ENCODE measurements at places on chromosomes 3 and 15. TPM values are rescaled to one million over a fixed set of nuclear protein-coding genes. Genes with fewer than 3 reads are reported as not detected.

DNA sequence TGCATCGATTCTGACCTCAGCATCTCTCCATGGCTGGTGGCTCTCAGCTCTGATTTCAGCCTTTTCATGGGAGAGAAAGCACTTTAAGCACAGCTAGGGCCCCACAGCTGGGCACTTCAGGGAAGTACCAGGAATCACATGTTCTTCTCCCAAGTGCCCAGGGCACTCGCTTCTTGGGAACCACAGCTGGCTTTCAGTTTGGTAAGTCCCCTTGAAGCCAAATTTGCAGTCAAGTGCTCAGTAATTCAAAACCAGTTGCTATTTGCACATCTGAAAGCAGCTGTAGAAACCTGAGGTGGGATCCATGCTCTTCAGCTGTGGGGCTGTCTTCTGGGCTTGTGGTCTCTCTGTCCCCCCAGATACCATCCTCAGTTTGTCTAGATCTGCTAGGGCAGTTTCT lies 12.8 kb downstream of the GABRA5 start:
- DNase-seq = no peak
- H3K4me1 ChIP-seq = no peaks in the 10 kb centered on the region
- H3K27ac ChIP-seq = no peak overlapping the region
- H3K36me3 ChIP-seq = no peaks in the 10 kb centered on the region

DNA sequence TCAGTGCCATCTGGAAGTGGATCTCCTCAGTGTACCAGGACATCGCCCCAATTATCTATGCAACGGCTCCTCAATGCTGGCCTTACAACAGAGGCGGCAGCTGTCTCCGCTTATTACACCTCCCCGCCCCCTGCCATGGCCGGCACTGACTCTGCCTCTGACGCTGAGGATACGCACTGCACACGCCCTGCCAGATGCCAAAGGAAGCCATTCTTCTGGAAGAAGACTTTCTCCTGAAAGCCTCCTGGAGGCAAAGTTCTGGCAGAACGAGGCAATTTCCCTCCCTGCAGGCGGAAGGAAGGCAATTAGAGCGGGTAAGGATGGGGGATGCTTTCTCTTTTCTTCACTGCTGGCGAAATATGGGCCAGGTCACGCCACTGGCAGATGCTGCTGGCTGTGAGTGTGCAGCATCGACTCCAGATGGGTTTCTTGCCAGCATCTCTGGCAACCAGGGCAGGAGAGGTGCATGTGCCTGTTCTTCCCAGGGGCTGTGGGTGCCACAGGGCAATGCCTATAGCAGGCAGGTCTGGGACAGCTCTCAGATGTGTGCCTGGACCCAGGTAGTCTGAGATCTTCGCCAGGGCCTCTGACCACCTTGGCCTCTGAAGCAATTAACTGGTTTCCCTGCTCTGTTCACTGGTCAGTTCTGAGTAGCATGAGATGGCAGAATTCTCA lies 62.2 kb upstream of the MRPS22 start:
- H3K4me3 ChIP-seq = no peak overlapping the region
- H3K27me3 ChIP-seq = no peaks in the 10 kb centered on the region
- no peaks in the 10 kb centered on the region for H3K36me3 ChIP-seq
- no peaks in the 10 kb centered on the region for H3K4me1 ChIP-seq

DNA sequence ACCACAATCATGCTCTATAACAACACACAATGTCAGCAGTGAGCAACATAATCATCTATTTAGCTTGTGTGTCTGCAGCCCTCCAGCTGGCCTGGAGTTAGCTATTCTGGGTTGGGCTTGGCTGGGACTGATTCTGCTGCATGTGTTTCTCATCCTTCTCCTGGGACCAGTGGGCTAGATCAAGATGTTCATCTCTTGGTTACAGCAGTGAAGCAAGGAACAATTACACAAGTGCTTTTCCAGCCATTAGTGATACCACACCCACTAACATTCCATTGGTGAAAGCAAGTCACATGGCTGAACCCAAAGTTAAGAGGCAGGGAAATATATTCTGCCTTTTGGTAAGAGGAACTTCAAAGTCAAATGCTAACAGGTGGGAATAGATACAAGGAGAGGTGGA lies 14.6 kb downstream of the NUDT16 start:
- no peak overlapping the region for H3K4me3 ChIP-seq
- no peak for DNase-seq
- no peak overlapping the region for H3K27ac ChIP-seq
- no peaks in the 10 kb centered on the region for H3K36me3 ChIP-seq
- no peaks in the 10 kb centered on the region for H3K4me1 ChIP-seq

The SYNPR gene
- not detected for total RNA-seq

- H3K4me3 ChIP-seq = no peak overlapping the region
- DNase-seq = no peak
- H3K27ac ChIP-seq = no peak overlapping the region
- H3K4me1 ChIP-seq = no peaks in the 10 kb centered on the region
- H3K27me3 ChIP-seq = no peaks in the 10 kb centered on the region
- no peaks in the 10 kb centered on the region for H3K36me3 ChIP-seq
These were observed 146.1 kb upstream of the SLC24A5 start for GRCh38 chr15:47974724-47975123.

DNA sequence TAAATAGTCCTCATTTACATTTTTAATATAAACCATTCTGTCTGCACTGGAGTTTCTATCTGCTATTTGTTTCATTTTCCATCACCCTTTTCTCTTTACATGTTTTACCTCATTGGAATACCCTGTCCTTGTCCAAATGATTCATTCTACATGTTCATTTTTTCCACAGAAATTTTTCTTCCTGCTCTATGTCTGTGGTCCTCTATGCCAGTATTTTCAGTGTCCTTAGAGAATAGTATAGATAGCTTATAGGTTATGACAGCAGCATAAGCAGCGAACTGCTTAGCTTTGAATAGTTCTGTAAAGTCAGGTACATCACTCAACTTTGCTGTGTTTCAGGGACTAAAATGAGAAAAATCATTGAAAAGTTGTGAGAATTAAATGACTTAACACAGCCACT lies 742.3 kb upstream of the CBLB start:
- peaks cover 4% of the 10 kb centered on the region for H3K4me1 ChIP-seq
- DNase-seq = no peak
- H3K4me3 ChIP-seq = no peak overlapping the region
- H3K27me3 ChIP-seq = no peaks in the 10 kb centered on the region
- H3K27ac ChIP-seq = no peak overlapping the region

The FOXB1 gene
- not detected for total RNA-seq

The RTP4 gene
- 0.63 TPM for total RNA-seq

GRCh38 chr15:73936588-73937290 lies 10.5 kb downstream of the LOXL1 start:
- peak overlapping the region; percentile 88 for H3K27ac ChIP-seq

DNA sequence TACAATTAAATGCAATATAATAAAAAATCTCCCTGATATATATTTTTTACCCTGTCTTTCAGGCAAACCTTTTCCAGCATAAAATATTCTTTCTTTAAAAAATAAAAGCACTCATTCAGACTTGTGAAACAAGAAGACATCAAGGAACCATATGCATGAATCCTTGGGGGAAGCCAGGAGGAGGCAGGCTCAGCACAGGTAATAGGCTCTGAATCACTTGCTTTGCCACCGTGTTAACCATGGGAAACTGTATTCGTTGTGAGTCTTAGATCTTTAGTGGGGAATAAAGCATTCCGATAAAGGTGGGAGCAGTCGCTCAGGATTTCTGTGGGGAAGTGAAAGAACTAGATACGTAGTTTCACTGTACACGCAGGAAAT lies 42.4 kb downstream of the FBN1 start:
- H3K4me3 ChIP-seq = peak overlapping the region; percentile 52
- peak overlapping the region; percentile 68 for H3K27ac ChIP-seq
- DNase-seq = no peak
- H3K36me3 ChIP-seq = peaks cover 5% of the 10 kb centered on the region

GRCh38 chr15:29312387-29312786 lies 42.8 kb upstream of the NSMCE3 start:
- no peak overlapping the region for H3K4me3 ChIP-seq
- H3K27me3 ChIP-seq = no peaks in the 10 kb centered on the region
- H3K4me1 ChIP-seq = no peaks in the 10 kb centered on the region

The CACNA2D3 gene
- 3.2 TPM for total RNA-seq

- peak overlapping the region; percentile 46 for H3K4me3 ChIP-seq
- no peak for DNase-seq
- no peaks in the 10 kb centered on the region for H3K27me3 ChIP-seq
- no peaks in the 10 kb centered on the region for H3K36me3 ChIP-seq
These were observed 8.1 kb downstream of the VGLL3 start for GRCh38 chr3:86982883-86983282.

DNA sequence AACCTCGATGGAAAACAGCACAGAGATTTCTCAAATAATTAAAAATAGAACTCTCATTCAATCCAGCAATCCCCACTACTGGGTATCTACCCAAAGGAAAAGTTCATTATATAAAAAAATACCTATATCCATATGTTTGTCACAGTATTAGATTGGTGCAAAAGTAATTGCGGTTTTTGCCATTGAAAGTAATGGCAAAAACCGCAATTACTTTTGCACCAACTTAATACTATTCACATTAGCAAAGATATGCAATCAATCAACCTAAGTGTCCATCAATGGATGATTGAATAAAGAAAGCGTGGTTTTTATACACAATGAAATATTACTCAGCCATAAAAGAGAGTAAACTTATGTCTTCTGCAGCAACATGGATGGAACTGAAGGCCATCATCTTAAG lies 12.2 kb upstream of the CCDC54 start:
- H3K27ac ChIP-seq = no peak overlapping the region
- H3K27me3 ChIP-seq = no peaks in the 10 kb centered on the region
- no peak for DNase-seq
- H3K4me3 ChIP-seq = no peak overlapping the region
- no peaks in the 10 kb centered on the region for H3K4me1 ChIP-seq

DNA sequence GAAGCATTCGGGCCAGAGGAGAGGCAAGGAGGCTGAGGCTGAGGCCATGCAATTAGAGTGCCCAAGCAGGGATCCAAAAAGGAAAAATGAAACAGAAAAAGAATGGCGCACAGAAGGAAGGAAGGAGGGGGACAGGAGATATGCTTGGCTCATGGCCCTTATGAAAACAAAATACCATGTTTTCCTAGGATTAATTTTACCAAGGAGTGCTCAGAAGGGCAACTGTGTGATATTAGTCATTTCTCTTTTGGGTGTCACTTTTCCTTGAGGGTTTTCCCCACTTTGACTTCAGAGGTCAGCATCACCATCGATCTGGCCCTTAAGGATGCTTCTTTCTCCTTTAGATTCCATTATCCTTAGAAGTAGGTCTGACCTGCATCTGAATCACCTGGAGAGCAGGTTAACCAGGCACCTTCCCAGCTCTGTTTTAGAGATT lies 1.4 kb downstream of the PARP14 start:
- H3K4me1 ChIP-seq = peaks cover 26% of the 10 kb centered on the region
- DNase-seq = no peak
- peaks cover 2% of the 10 kb centered on the region for H3K36me3 ChIP-seq
- no peaks in the 10 kb centered on the region for H3K27me3 ChIP-seq

- peaks cover 70% of the 10 kb centered on the region for H3K4me1 ChIP-seq
- peak overlapping the region; percentile 25 for H3K4me3 ChIP-seq
- DNase-seq = no peak
- peak overlapping the region; percentile 46 for H3K27ac ChIP-seq
- no peaks in the 10 kb centered on the region for H3K27me3 ChIP-seq
- no peaks in the 10 kb centered on the region for H3K36me3 ChIP-seq
These were observed 128.4 kb downstream of the IGF1R start for GRCh38 chr15:98776607-98777281.

The PP2D1 gene
- not detected for total RNA-seq

The CCR5 gene
- total RNA-seq = 0.95 TPM

The LTK gene
- 0.35 TPM for total RNA-seq
